ENCODE measurements at places on chromosomes 11 and 22.

GRCh38 chr11:132972565-132972964 lies 559.7 kb downstream of the OPCML start:
- DNase-seq = no peak

DNA sequence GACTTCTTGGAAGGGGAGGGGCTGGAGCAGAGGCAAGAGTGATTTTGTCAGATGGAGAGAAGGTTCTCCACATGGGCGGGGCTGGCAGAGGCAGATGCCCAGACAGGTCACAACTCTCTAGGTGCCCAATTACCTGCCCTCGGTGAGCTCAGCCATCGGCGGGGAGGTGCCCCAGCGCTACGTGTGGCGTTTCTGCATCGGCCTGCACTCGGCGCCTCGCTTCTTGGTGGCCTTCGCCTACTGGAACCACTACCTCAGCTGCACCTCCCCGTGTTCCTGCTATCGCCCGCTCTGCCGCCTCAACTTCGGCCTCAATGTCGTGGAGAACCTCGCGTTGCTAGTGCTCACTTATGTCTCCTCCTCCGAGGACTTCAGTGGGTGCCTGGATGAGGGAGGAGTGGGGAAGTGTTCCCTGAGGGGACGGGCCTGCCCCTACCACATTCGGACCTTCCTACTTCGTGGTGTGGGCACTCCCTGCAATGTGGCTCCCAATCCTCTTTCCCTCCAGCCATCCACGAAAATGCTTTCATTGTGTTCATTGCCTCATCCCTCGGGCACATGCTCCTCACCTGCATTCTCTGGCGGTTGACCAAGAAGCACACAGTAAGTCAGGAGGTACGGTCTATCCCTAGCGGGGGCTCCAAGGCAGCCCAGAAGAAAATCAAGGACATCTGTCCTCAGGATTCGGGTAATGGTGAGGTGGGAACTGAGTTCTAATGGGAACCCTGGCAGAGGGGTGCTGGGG lies 15.6 kb downstream of the PGAP2 start:
- no peak for DNase-seq

- DNase-seq = no peak
These were observed 6.5 kb downstream of the SF1 start for GRCh38 chr11:64771861-64772260.

DNA sequence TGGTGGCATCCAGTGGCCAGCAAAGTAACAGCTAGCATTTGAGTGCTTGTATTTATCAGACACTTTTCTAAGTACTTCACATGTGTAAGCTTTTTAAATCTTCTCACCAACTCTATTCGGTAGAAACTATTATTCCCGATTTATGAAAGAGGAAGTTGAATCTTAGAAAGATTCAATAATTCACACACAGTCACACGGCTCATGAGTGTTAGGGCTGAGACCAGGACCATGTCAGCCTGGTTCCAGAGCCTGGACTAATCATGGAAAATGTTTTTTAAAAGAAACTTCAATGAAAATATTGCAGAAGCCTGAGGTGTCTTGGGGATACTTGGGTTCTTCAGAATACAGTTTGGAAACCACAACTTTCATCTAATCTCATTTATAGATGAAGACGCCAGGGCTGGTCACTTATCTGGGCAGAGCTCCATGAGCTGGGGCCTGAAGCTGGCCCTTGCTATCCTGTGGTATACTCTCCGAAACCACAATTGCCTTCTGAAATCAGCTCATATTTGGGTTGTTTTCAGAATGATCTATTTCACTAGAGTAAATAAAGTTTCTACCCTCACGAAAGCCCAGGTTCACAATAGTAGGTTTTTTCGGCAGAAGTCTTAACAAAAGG lies 4.3 kb upstream of the CRTAM start:
- no peak for DNase-seq

GRCh38 chr11:68371171-68372041 lies 59.0 kb downstream of the LRP5 start:
- no peak for DNase-seq

DNA sequence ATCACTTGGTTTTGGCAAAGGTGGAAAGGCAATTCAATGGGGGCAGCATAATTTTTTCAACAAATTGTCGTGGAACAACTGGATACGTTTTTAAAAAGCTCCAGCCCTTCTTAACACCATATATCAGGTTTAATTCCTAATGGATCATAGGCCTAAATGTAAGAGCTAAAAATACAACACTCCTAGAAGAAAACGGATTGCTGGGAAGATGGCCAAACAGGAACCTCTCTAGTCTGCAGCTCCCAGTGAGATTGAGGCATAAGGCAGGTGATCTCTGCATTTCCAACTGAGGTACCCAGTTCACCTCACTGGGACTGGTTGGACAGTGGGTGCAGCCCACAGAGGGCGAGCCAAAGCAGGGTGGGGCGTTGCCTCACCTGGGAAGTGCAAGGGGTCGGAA lies 32.4 kb upstream of the SCGB1D1 start:
- no peak for DNase-seq

GRCh38 chr11:77144857-77145428 lies 16.9 kb downstream of the MYO7A start:
- no peak for DNase-seq

- no peak for DNase-seq
These were observed 382 bp downstream of the IMMP1L start for GRCh38 chr11:31509051-31509428.

- no peak for DNase-seq
These were observed 18.3 kb downstream of the ADORA2A start for GRCh38 chr22:24445481-24446259.

DNA sequence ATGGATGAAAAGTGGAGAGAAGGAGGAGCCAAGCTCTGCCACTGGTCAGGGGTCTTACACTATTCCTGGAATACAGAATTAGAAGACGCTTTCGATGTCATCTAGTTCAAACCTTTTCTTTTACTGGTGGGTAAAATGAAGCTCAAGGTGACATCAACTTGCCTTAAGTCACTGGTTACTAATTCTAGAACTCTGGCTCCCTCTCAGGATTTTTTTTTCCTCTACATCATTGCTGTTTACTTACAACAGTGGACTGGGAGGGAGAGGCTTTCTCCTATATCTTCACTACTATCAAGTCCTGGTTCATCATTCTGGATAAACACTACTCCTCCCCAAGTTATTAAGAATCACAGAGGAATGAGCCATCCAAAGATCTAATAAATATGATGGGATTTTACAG lies 82.9 kb downstream of the ETS1 start:
- no peak for DNase-seq

DNA sequence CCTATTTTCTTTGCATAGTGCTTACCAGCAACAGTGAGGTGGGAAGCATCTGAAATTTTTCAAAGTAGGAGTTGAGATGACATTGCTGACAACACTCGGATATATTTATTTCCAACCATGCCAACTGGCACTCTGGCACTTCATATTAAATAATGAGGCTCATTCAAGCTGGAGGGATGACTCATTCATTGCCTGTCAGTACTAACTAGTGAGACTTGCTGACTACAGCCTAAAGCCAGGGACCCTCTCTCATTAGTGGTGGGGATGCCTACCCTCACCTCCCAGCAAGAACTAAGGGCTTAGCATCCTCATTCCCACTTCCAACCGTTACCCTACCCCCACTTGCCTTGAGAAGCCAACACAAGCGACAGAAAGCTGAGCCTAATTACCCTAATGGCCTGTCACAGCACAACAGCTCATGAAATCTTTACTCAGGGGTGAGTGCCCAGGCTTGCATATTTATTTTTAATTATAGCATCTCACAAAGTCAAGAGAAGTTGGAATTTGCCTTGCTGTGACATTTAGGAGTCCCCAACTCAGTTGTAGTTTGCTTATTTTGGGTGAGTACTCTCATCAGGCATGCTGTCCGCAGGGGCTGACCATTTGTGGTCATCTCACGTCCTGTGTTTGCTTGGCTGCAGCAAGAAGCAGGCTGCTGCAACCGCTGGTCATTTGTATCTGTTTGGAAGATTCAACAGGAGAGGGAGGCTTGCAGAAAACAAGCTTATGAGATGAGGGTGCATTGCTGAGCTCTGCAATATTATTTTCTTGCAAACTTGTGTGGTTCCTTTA lies 181.6 kb upstream of the POU2AF2 start:
- DNase-seq = no peak

DNA sequence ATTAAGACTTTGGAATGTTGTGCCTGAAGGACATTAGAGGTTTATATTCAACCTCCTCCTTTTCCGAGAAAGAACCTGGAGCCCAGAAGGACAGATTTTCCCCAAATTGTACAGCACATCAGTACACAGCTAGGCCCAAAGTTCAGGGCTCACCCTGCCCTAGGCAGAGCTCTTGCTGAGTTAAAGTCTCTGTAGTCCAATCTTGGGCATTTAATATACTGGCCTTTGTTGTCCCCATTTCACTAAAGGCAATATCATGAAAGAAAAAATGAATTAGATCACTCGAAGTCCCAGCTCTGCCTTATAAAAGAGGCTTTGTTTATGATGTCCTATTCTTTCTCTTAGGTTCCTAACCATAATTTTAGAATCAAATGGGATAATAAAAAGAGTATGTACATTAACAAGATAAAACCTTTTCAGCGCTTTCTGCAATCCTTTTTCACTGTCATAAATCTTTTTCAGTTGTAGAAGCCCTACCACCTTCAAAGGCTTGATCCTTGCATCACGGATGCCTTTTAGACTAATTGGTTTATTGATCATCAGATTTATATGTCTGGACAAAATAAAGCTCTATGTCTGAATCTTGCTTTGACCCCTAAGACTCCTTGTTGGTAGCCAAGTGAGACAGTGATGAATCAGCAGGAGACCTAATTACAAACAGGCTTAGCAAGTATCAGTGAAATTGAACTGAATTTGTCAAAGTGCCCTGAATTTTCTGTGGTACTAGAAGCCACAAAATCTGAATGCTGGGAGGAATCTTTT lies 39.8 kb downstream of the RELT start:
- DNase-seq = no peak

DNA sequence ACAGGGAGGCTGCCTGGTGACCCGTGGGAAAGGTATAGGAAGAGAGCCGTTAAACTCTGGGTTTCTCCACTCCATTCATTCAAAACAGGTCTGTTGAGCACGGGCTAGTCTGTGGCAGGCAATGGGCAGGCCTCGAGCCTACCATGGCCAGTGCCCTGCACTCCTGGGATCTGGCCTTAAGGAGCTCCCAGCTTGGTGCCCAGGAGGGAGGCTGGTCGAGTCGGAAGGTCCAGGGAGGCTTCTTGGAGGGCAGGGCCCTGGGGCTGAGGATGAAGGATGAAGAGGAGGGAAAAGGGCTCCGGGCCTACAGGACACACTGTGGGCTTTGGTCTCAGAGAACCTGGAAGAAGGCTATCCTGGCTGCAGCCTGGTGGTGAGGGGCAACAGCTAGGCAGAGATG lies 41.9 kb upstream of the MN1 start:
- no peak for DNase-seq

DNA sequence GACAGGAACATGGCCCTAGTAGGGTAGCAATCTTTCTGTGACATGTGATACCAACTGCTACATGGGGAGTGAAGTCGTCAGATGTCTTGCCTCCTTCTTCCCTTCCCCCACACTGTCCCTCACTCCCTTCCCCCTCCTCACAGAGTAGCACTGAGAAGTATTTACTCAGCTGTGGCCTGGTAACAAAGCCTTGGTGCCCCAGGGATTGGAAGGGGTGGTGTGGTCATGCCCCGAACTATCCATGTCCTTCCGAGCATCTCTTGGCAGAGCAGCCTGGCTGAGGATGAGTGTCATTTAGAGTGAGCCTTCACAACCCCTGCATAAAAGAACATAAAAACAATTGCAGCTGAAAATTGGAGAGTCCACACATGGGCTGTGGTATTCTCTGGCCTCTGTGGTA lies 46.1 kb downstream of the ARFGAP2 start:
- DNase-seq = no peak

- no peak for DNase-seq
These were observed 29.5 kb upstream of the RRM1 start for GRCh38 chr11:4065086-4065485.

GRCh38 chr11:89498845-89499448 lies 7.8 kb upstream of the NOX4 start:
- no peak for DNase-seq

DNA sequence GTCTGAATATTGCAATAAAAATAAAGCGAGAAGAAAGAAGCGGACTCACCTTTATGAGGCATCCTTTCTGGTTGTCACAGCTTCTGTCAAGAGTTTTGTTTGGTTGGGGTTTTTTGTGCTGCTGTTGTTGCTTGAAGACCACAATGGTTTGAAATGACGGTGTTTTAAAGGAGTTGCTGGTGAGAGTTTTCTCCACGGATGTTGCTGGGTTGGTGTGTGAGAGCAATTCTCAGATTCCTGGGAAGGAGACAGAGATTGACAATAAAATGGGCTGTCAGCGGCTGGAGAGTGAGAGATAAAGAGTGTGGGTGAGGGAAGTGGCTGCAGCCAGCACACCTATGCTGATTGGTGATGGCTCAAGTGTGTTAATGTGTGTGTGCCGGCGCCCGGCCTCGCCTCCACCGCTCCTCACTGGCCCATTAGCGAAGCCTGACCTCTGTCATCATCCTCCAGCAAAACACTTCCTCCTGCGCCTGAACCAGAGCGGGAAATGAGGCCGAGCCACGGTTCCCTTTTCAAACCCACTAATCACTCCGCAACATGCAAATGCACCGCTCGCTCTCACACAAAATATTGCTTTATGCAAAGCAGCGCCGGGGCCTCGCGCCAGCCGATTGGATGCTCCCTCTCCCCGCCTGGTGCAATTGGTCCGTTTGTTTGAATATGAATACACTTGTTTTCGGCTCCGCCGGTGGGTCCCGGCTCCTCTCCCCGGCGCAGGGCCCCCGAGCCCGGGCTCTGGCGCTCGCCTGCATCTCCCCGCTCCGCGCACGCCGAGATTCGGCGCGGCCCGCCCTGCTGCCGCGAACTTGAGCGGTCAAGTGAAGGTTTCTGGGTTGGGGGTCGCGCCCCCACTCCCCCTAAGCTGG lies at the start of gene PAX6:
Gene PAX6, minus strand, starts transcription at position 544 of the 869 bp plus-strand sequence. CDS start 4,911 bp downstream, outside the sequence.
- DNase-seq = no peak

- DNase-seq = no peak
These were observed 17.1 kb upstream of the C11orf96 start for GRCh38 chr11:43925063-43925931.

DNA sequence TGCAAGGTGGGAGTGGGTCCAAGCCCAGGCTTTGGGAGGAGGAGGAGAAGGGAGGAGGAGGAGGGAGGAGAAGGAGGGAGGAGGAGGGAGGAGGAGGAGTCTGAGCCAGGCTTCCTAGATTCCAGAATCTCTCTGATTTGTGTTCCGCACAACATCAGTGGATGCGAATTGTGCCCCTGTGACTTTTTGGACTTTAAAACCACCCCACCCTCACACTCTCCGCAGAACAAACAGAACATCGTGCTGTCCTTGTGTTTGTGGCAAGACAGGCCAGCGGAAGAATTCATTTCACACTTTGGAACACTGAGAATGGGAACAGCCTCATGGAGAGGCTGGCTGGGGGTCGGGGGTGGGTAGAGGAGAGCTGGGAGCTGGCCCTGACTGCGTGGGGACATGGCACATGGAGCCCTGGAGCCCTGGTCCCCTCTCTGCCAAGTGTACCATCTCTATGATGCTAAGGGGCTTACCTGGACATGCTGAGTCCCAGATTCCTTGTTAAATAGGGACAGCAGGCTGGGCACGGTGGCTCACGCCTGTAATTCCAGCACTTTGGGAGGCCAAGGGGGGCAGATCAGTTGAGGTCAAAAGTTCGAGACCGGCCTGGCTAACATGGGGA lies 16.4 kb upstream of the SHANK2 start:
- DNase-seq = no peak

- DNase-seq = no peak
These were observed 7.3 kb downstream of the INS start for GRCh38 chr11:2153581-2154194.

- DNase-seq = no peak
These were observed 70.1 kb upstream of the NUP50 start for GRCh38 chr22:45093609-45094008.

All from stimulated activated CD4-positive, alpha-beta T cell treated with anti-CD3 and anti-CD28 coated beads, Interleukin-1b, Interleukin-23, amount 100 ng/mL, for 4 hours (primary cell).